ENCODE measurements at places on chromosomes 2 and 18. TPM values are rescaled to one million over a fixed set of nuclear protein-coding genes. Genes with fewer than 3 reads are reported as not detected.
A peak's percentile ranks its signal among the peaks of the same experiment; 100 is the strongest.

DNA sequence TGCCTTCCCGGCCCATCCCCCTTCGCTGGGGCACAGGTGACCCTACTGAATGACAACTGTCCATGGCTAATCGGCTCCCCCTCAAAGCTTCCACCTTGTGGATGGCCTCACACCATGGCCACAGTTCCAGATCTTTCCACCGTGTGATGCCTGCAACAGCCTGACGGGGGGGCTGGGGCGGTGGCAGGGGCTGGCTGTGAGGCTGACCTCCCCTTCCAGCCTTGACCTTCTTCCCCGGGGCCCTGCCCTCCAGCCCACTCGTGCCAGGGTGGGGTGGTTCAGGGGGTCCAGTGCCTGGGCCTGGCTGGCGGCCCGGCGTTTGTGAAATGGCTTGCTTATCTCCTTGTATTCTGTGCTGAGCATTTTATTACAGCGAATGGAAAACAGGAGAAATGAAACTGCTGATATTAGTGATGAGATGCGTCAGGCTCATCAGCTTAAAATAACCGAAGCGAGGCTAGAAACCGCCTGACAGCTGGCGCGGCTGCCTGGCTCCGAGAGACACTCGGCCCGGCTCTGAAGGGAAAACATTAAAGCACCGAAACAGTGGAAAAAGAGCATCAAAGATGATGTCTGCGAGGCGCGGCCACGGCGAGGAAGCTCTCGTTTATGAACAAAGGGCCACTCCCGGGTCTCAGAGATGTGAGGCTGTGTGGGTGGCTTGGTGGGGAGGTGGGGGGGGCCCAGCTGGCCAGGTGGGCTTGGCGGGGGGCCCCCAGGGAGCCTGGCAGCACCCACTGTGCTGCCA is 916 bp upstream of the PDCD1 start:
- DNase-seq, result no peak
- H3K4me3 ChIP-seq, result no peak overlapping the region
- peaks cover 4% of the 10 kb centered on the region for H3K27me3 ChIP-seq
- H3K27ac ChIP-seq, result no peak overlapping the region
- H3K4me1 ChIP-seq, result peaks cover 22% of the 10 kb centered on the region
- H3K36me3 ChIP-seq, result no peaks in the 10 kb centered on the region

DNA sequence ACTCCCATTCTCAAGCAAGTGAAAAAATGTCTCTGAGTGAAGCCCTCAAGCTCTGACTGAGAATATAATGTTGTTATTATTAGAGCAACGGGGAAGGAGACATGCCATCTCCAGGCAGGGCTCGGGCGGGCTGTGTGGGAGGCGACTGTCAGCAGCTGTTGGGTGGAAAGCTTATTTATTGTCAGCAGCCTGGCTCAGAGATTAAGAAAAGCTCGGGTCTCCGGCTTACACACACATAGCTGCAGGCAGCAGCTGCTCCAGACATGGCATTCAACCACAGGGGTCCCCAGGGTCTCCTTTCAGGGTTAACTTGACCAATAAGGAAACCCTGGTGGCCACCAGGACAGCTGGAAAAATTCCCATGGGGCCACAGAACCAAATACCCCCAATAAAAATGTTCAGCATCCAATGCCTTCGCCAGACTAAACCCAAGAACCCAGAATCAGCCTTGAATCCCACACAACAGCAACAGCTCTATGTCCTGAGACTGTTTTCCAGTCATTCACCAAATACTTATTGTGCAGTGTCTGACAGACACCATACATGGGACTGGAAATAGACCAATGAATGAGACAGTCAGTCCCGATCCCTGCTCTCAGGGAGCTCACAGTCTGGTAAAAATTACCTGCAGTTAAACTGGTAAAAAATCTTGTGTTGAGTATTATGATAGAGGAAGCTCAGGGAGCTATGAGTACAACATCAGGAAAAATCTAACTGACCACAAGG is 70.5 kb upstream of the RTN4 start:
- no peak overlapping the region for H3K4me3 ChIP-seq
- no peak for DNase-seq
- no peak overlapping the region for H3K27ac ChIP-seq

GRCh38 chr2:41483226-41483625 is 564.6 kb upstream of the PKDCC start:
- H3K27me3 ChIP-seq, result no peaks in the 10 kb centered on the region
- DNase-seq, result no peak
- H3K27ac ChIP-seq, result no peak overlapping the region
- H3K36me3 ChIP-seq, result no peaks in the 10 kb centered on the region

GRCh38 chr18:64115881-64116280 is 33.0 kb downstream of the LINC00305 start:
- no peak overlapping the region for H3K27ac ChIP-seq
- no peak overlapping the region for H3K4me3 ChIP-seq
- H3K4me1 ChIP-seq, result no peaks in the 10 kb centered on the region
- H3K36me3 ChIP-seq, result no peaks in the 10 kb centered on the region
- no peak for DNase-seq

GRCh38 chr2:135072125-135072997 is 20.3 kb downstream of the RAB3GAP1 start:
- DNase-seq, result no peak
- H3K27me3 ChIP-seq, result no peaks in the 10 kb centered on the region
- no peak overlapping the region for H3K4me3 ChIP-seq
- H3K27ac ChIP-seq, result no peak overlapping the region

DNA sequence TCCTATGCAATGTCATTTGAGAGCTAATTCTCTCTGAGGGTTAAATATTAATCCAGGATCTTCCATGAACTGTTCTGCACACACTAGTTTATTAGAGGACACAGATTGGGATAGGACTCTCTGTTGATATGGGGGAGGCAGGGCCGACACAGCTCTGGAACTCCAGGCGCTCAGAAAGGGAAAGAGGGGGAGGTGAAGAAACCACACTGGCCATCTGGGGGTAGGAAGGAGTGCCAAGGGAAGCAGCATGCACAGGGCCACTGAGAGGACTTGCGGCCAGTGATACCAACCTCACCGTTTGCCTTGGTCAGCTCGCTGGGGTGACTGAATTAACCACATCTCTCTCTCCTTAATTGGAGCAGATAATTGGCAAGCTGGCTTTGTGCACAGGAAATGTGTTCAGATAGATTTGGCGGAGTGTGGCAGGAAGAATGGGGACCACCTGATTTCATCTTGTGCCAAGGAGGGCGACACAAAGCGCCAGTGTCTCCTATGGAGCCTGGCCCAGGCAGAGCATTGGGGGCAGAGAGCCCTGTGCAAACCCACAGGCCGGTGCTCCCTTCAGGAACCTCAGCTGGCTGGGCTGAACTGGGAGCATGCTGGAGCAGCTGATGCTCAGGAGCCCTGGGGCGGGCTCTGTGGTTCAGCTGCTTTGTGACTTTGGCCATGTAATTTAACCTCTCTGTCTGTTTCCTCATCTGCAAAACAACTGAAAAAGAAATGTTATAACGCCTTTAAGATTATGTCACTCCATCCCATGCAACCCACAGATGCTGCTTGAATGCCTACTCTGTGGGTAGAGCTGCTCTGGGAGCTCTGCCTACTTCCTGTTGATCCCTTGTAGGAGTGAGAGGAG is 114.7 kb upstream of the STON1 start:
- peaks cover 5% of the 10 kb centered on the region for H3K4me1 ChIP-seq
- H3K27ac ChIP-seq, result no peak overlapping the region
- no peaks in the 10 kb centered on the region for H3K36me3 ChIP-seq
- no peak overlapping the region for H3K4me3 ChIP-seq
- DNase-seq, result no peak

GRCh38 chr2:141911485-141912066 is 219.2 kb downstream of the LRP1B start:
- H3K4me1 ChIP-seq, result 0 out of 2 replicates have a peak, but pooled peaks cover 2% of the 10 kb centered on the region
- H3K4me3 ChIP-seq, result no peak overlapping the region
- DNase-seq, result peak; percentile 57
- H3K27ac ChIP-seq, result no peak overlapping the region

- DNase-seq, result no peak
- H3K27me3 ChIP-seq, result no peaks in the 10 kb centered on the region
- H3K36me3 ChIP-seq, result no peaks in the 10 kb centered on the region
- H3K27ac ChIP-seq, result no peak overlapping the region
Observed at GRCh38 chr18:31281437-31281836, 36.5 kb upstream of the DSG1 start.

- no peak overlapping the region for H3K4me3 ChIP-seq
- no peaks in the 10 kb centered on the region for H3K36me3 ChIP-seq
- no peak overlapping the region for H3K27ac ChIP-seq
- DNase-seq, result no peak
Observed at GRCh38 chr2:223538920-223539440, 63.2 kb downstream of the SCG2 start.

DNA sequence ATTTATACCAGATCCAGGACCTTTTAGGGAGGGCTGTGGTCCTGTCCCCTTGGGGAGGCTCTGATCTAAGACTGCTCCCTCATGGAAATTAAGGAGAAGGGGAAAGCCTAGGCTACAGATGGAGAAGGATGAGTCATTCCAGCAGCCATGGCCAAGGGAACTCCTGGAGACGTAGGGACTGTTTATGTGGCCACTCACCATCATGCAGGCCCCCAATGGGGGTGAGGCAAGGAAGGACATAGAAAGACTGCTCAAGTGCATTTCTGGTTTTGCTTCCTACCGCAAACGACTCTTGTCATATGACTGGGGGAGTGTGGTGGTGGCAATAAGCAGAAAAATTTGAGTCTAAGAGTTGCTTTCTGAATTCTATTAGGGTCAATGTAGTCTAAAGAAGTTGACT is 54.0 kb upstream of the CYP1B1 start:
- no peak for DNase-seq
- no peaks in the 10 kb centered on the region for H3K4me1 ChIP-seq
- H3K27me3 ChIP-seq, result no peaks in the 10 kb centered on the region

DNA sequence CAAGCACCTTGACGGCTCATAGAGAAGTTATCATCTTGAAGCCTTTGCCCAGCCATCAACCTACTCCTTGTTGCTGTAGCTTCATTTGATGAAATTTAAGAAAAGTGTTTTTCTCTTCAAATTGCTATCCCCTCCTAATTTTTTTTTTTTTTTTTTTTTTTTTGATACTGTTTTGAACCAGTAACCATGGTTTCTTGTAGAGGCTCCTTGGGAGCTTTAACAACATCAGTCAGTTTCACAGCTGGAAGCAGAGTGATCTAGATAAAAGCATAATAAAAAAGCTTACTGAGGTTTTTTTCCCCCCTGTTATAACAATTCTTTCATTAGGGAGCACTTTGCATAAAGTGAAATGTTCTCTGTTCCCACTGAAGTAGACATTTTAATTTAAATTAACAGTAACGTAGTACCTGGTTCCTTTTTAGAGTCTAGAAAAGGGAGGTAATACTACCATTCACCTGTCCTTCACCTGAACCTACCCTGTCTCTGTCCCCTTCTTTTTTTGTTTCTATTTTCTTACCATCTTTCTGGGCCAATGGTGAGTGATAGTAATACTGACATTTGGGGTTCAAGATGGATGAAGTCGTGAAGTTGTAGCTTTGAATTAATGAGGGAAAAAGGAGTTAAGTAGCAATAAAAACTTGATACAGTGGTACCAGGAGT is 101.5 kb downstream of the NCOA1 start:
- no peaks in the 10 kb centered on the region for H3K27me3 ChIP-seq
- DNase-seq, result no peak
- H3K27ac ChIP-seq, result no peak overlapping the region
- H3K36me3 ChIP-seq, result no peaks in the 10 kb centered on the region
- H3K4me3 ChIP-seq, result no peak overlapping the region
- H3K4me1 ChIP-seq, result no peaks in the 10 kb centered on the region

DNA sequence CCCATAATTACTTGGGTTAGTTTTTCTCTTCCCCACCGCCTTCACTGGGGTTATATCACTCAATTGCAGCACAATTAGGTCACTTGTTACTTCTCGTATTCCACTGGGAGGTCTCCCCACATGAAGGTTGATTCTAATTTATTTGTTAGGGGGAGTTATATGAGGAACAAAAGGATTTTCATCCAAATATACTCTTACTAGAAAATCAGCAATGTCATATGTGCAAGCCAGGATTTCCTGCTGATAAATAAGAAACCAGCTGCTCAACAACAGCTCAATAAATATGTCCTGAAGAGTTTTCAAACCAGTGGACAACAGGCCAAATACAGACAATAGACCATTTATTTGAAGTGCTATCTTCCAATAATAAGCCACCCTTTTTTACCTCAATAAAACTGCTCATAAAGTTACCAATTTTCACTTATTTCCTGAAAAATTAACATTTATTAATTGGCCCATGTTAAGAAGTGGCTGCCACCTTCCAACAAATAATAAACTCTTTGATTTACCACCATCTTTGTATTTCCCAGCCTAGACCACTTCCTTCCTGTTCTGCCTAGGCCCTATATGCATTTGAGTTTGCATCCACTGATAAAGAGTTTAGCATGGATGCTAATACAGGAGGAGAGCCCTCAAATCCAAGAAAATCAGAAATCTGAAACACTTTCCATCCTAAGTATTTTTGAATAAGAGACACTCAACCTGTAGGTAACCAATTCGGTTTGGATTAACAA is 184.4 kb upstream of the SLC39A10 start:
- no peaks in the 10 kb centered on the region for H3K4me1 ChIP-seq
- no peaks in the 10 kb centered on the region for H3K36me3 ChIP-seq
- no peak overlapping the region for H3K27ac ChIP-seq
- H3K27me3 ChIP-seq, result no peaks in the 10 kb centered on the region

DNA sequence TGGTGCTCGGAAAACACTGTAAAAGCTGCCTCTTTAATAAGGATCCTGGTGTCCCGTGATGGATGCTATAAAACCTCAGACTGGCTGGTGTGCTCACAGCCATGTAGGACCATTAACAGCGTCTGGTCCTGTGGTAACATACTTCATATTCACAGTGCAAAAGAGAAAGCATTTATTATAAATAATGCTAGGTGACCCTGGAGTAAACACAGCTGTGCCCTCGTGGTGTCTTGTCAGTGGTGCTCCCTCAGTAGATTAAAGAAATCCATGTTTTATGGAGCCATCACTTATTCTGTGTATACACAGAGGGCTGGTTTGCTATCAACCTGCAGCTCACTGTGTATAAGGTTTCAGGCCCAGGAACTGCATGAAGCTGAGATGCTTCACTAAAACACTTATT is 106.9 kb downstream of the CDK15 start:
- no peaks in the 10 kb centered on the region for H3K27me3 ChIP-seq
- H3K36me3 ChIP-seq, result no peaks in the 10 kb centered on the region
- peaks cover 2% of the 10 kb centered on the region for H3K4me1 ChIP-seq
- H3K4me3 ChIP-seq, result no peak overlapping the region
- H3K27ac ChIP-seq, result no peak overlapping the region
- DNase-seq, result no peak

GRCh38 chr2:9364791-9365497 is 58.4 kb downstream of the ITGB1BP1 start:
- H3K4me3 ChIP-seq, result no peak overlapping the region
- no peaks in the 10 kb centered on the region for H3K4me1 ChIP-seq
- H3K27me3 ChIP-seq, result no peaks in the 10 kb centered on the region
- peaks cover 2% of the 10 kb centered on the region for H3K36me3 ChIP-seq
- H3K27ac ChIP-seq, result no peak overlapping the region

GRCh38 chr2:40592218-40592617 is 140.3 kb upstream of the SLC8A1 start:
- no peaks in the 10 kb centered on the region for H3K36me3 ChIP-seq
- H3K27me3 ChIP-seq, result no peaks in the 10 kb centered on the region
- no peak for DNase-seq
- peak overlapping the region; percentile 1 for H3K27ac ChIP-seq
- no peaks in the 10 kb centered on the region for H3K4me1 ChIP-seq

- H3K4me3 ChIP-seq, result no peak overlapping the region
- H3K27me3 ChIP-seq, result no peaks in the 10 kb centered on the region
- H3K4me1 ChIP-seq, result no peaks in the 10 kb centered on the region
- no peaks in the 10 kb centered on the region for H3K36me3 ChIP-seq
- H3K27ac ChIP-seq, result no peak overlapping the region
Observed at GRCh38 chr2:183248866-183249567, 124.8 kb downstream of the NUP35 start.

Gene SLC19A3
- 5.9 TPM for total RNA-seq

Gene PRKAG3
- not detected for total RNA-seq

Gene MARCHF4
- 2.9 TPM for total RNA-seq

Gene SOWAHC
- total RNA-seq, result 17.8 TPM

Gene MYCN
- total RNA-seq, result 142 TPM

Gene CKAP2L
- 20.7 TPM for total RNA-seq

Gene KIF1A
- 281 TPM for total RNA-seq

Gene TUBB6
- 126 TPM for total RNA-seq

Gene FAM161A
- 10.2 TPM for total RNA-seq

Gene ACYP2
- 4.4 TPM for total RNA-seq

Data from H1 (cell line).